ENCODE measurements at places on chromosomes 2 and 18.
A peak's percentile ranks its signal among the peaks of the same experiment; 100 is the strongest.

DNA sequence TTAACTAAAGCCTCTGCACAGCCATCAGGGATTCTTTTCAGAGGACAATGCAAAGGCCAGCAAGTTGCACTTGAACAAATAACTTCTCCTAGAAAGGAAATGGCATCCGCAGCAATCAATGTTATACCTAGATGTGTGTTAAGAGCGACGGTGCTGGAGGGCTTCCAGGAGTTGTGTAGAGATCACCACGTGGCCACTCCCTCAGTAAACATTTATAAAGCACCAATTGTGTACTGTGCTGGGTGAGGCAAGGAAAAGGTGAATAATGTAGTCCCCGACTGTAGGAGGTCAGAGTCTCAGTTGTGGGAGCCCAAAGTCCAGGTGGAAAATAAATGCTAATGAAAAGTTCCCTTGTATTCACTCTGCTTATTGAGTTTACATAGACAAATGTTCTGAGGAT, 135.0 kb downstream of the ALK start:
- DNase-seq, result no peak
- no peak overlapping the region for H3K27ac ChIP-seq
- peaks cover 4% of the 10 kb centered on the region for H3K27me3 ChIP-seq
- no peaks in the 10 kb centered on the region for H3K4me1 ChIP-seq
- H3K4me3 ChIP-seq, result no peak overlapping the region

DNA sequence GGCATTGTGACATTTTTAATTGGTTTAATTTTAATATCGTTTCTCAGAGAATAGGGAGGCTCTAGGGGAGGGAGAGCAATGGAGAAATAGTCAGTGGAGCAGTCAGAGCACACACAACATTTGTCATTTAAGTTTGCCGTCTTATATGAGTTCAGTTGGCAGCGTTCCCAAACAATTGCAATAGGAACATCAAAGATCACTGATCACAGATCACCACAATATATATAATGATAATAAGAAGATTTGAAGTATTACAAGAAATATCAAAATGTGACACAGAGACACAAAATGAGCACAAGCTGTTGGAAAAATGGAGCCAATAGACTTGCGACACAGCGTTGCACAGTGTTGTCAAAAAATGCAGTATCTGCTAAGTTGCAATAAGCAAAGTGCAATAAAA, 303.7 kb downstream of the CDH19 start:
- no peaks in the 10 kb centered on the region for H3K27me3 ChIP-seq
- H3K36me3 ChIP-seq, result no peaks in the 10 kb centered on the region
- no peak overlapping the region for H3K4me3 ChIP-seq
- no peaks in the 10 kb centered on the region for H3K4me1 ChIP-seq

DNA sequence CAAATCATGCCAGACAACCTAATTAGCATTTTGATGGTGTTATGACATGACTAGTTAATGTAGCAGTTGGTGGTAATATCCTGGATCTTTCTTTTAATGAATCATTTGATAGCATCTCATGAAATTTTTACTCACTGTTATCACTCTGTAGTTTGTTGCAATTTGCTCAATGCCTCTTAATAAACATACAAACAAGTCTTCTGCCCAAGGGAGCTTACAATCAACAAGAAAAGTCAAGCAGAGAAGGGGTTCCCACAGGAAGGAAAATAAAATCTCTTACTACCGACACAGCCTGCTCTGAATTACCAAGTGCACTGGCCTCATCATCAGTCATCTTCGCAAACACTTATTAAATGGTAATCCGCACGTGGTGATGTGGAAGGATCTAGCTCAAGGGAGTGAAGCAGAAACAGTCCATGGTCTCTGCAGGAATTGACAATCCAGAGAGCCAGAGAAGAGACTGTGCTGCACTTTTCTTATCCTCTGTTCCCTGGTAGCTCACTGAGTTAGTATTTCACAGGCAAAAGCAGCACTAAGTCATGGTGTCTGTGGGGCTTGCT, 263.5 kb downstream of the EPHA4 start:
- no peak overlapping the region for H3K27ac ChIP-seq
- H3K4me3 ChIP-seq, result no peak overlapping the region
- peaks cover 5% of the 10 kb centered on the region for H3K4me1 ChIP-seq
- H3K27me3 ChIP-seq, result peaks cover 2% of the 10 kb centered on the region
- DNase-seq, result no peak
- no peaks in the 10 kb centered on the region for H3K36me3 ChIP-seq

DNA sequence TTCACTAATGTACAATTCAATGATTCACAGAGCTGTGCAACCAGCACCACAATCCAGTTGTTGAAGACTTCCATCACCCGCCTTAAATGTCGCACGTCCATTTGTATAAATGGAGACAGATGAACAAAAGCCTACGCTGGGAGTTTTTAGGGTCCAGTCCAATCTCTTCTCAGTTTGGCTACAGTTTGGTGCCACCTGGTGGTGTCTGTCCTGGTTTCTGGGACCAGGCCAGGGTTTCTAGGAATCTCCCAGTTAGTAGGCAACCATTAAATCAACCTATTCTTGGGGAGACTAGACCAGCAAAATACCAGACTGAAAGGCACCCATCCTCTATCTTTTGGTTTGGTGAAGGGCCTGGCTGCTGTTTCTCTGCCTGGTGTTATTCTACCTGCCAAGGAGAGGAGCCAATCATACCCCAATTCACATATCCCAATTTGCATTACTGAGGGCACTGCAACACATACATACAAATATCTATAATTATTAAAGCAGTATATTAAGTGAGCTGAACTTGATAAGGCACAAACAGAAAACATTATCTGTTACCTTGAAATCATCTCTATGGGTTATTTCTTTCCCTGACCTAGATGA, 3.2 kb upstream of the DDX1 start:
- H3K4me3 ChIP-seq, result no peak overlapping the region
- DNase-seq, result peak; percentile 36
- no peak overlapping the region for H3K27ac ChIP-seq
- H3K27me3 ChIP-seq, result no peaks in the 10 kb centered on the region
- peaks cover 3% of the 10 kb centered on the region for H3K36me3 ChIP-seq
